ENCODE measurements at places on chromosomes 1 and 21.

DNA sequence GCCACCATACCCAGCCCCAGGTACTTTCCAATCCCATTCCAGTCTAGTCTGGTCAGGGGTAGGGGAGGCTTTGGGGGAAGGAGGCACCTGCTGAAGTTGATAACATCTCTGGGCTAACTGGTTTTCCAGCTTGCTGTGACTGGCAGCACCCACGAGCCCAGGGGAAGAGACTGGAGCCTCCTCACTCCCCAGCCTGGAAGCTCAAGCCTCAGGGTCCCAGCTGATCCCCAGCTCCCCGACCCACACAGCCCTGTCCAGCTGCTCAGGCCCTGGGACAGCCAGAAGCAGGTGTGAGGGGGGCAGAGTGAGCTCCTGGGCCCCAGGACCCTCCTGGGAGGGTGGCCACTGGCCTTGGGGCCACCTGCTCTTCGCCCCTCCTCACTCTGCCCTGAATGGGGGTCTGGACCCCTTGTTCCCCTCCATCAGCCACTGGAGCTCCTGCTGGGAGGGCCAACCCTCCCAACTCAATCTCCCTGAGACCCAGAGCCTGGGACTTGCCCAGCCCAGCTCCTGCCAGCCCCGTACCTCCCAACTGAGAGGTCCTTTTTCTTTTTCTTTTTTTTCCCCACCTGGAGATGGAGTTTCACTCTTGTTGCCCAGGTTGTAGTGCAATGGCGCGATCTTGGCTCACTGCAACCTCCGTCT is 23.5 kb upstream of the RNU1-4 start:
- DNase-seq, result no peak

DNA sequence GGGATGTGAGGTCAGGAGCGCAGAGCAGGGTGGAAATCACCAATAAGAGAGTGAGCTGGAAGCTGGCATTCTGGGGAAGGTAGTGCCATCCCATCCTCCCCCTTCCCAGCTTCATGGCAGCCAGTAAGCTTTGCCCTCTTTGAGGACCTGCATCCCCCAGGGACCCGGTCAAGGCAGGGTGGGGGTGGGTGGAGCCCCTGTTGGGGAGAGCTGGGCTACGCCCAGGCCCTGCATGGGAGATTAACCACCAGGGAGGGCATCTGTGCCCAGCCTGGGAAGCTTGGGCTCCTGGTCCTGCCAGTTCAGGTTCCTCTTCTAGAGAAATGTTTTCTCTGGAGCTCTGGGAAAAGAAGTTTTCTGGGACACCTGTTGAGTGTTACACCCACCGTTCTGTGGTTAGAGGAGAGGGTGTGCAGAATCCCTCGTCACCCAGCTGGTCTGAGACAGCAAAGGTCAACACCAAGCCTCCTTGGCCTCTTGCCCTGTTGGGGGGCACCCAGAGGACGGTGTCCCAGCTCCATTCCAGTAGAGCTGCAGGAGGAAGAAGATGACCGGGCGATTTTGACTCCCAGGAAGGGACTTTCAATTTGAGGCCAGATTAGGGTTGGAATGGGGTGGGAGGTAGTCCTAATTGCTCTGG is 30.1 kb upstream of the TENT5C start:
- DNase-seq, result no peak

GRCh38 chr1:2523891-2524609 is 2.3 kb downstream of the PANK4 start:
- DNase-seq, result no peak

DNA sequence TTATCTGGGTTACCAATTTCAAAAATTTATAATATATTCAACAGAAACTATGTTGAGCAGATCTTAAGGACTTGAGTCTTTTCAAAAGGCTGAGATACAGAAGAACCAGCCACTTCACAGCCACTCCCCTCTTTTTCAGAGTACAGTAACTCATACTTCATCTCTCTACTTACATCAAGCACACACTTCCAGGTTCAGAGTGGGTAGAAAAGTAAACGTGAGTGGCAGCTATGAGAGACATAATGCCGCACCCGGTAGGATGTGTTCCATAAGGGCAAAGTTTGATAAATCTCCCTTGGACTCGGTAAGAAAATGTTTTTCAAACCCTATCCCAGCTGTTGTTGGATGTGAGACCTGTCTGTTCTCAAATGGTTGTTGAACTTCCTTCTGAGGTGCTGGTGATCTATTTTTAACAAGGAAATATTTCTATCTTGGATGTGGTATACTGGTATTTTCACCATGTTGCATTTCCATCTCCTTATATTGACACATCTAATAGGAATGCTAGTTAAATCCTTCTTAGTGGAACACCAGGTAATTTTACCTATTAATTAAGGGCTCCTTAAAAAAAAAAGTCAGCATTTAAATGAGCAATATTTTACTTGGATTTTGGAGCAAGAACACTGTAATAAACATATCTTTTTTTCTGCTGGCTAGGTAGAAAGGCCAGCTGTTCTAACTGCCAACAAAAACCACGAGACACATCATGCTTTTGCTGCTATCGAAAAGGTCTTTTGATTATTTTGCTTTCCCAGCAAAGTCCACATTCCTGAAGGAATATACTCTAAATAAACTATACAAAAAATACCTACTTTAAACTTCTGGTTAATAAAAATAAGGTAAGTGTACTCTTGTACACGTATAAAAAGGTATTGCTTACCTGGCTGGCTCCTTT is 28.2 kb downstream of the CNN3 start:
- no peak for DNase-seq

- DNase-seq, result no peak
These were observed 51.1 kb downstream of the DISP3 start for GRCh38 chr1:11529763-11530730.

GRCh38 chr21:33858667-33859372 is 56.8 kb downstream of the ATP5PO start:
- no peak for DNase-seq

DNA sequence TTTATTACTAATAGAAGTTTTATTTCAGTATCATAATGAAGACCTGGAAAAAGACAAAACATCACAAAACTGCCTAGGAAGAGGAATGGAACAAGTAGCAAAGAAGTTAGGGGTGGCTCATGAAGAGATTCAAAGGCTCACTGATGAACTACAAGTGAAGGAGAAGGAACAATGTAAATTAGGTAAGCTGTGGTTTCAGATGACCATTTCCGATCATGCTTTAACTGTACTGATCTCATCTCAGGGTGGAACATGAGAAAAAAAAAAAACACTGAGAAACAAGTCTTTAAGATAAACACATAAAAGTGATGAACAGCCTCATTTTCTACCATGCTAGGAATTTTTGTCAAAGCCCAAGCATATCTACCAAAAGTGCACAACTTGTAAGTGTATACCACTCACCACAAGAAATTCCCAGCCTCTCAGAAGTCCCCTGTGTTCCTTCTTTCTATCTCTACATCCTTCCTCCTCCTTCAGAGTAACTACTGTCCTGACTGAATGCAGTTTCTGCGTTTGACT is 19.6 kb downstream of the CCDC30 start:
- DNase-seq, result no peak

GRCh38 chr1:66503841-66504470 is 30.0 kb upstream of the SGIP1 start:
- peak; percentile 32 for DNase-seq

GRCh38 chr1:109499661-109500536 is 6.0 kb downstream of the CYB561D1 start:
- DNase-seq, result peak; percentile 67

- DNase-seq, result no peak
These were observed 175.5 kb downstream of the ASTN1 start for GRCh38 chr1:176989023-176989422.

DNA sequence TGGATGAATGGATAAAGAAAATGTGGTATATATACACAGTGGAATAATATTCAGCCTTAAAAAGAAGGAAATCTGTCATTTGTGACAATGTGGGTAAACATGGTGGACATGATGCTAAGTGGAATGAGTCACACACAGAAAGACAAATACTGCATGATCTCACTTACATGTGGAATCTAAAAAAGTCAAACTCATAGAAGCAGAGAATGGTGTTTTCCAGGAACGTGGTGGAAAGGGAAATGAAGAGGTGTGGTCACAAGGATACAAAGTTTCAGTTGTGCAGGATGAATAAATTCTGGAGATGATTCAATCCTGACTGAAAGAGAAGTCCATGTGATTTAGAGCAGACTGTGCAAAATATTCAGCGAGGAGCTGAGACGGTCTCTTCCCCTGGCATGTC is 56.6 kb downstream of the RYR2 start:
- no peak for DNase-seq

DNA sequence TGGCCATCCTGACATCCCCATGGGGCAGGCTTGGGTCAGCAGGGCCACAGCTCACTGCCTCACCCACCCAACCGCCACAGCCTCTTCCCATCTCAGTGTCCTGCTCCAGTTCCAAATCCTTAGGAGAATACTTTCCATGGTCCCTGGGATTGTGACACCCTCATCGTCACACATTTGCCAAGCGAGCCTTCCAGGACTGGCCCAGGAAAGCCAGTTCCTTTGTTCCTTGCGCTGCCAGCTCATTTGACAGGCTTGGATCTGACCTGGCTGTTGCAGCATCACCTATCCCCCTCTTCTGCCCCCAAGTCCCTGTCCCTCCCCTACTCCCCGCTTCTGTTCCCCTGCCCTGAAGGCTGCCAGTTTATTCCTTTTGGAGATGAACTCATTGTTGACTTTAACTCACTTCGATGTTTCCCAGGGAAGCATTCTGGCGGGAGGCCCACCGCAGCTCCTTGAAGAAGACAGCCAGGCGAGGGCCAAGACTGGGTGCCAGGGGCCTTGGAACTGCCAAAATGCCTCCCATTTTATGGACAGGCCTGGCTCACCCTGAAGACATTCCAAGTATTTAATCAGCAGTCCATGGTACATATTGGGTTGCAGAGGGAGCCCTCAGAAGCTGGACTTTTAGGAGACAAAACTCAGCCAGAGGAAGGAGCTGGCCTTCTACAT is 10.2 kb upstream of the GNL2 start:
- DNase-seq, result no peak

- DNase-seq, result no peak
These were observed 15.4 kb upstream of the OTUD3 start for GRCh38 chr1:19866758-19867157.

- DNase-seq, result peak; percentile 81
These were observed 70.8 kb upstream of the RHOU start for GRCh38 chr1:228664399-228664914.

DNA sequence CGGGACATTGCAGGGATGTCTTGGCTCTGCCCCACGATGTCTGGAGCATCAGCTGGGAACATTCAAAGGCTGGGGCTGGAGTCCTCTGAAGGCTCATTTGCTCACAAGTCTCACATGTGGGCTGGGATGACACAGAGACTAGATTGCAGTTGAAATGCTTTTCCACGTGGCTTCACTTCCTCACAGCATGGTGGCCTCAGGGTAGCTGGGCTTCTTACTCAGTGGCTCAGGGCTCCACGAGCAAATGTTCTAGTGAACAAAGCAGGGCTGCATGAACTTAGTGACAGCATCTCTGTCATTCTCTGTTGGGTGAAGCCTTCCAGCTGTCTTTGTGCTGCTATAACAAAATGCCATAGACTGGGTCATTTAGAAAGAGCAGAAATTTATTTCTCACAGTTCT is 247.0 kb upstream of the POU3F1 start:
- no peak for DNase-seq

GRCh38 chr1:216005916-216006315 is 417.3 kb downstream of the USH2A start:
- DNase-seq, result no peak

- DNase-seq, result no peak
These were observed 9.1 kb upstream of the FOXE3 start for GRCh38 chr1:47406966-47407365.

GRCh38 chr1:26391450-26391849 is 18.9 kb upstream of the ZNF683 start:
- peak; percentile 32 for DNase-seq

- DNase-seq, result no peak
These were observed 37.1 kb upstream of the NBL1 start for GRCh38 chr1:19606817-19607642.

DNA sequence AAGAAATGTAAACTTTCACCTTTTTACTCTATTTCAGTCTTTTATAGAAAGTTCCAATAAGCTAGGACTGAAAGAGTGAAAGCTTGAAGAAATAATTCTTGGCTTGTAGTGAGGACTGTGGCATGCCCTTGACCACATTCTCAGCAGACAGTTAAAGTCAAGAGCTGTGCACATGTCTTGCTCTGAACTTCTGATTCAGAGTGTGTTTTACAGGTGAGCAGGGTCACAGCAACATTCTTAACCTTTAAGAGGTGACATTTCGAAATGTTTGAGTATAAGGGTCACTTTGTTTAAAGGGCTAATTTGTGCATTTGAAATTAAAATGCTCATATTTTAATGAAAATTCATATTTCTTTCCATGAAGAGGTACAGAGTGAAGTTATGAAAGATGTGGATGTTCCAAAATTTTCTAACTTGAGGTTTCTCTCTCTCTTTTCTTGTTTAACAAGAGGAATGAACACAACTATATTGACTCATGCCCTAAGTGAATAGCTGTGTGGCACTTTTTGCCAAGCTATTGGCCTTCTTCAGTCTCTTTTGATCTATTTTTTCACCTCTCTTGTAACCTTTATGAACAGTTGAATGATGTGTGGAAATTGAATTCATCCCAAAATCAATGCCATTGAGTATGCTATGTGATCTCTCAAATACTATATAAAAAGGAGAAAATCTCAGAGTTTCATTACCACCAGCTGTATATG is 918.1 kb downstream of the ADGRL2 start:
- DNase-seq, result no peak

- no peak for DNase-seq
These were observed 6.8 kb downstream of the KCNJ10 start for GRCh38 chr1:160063176-160063575.

- no peak for DNase-seq
These were observed 26.0 kb upstream of the ZRANB2 start for GRCh38 chr1:71106658-71107322.

- DNase-seq, result no peak
These were observed 99.0 kb downstream of the LTN1 start for GRCh38 chr21:28893687-28894086.

- DNase-seq, result no peak
These were observed 8.9 kb upstream of the VPS13D start for GRCh38 chr1:12220890-12221289.

GRCh38 chr1:219174460-219175211 is 958 bp downstream of the LYPLAL1 start:
- DNase-seq, result no peak

DNA sequence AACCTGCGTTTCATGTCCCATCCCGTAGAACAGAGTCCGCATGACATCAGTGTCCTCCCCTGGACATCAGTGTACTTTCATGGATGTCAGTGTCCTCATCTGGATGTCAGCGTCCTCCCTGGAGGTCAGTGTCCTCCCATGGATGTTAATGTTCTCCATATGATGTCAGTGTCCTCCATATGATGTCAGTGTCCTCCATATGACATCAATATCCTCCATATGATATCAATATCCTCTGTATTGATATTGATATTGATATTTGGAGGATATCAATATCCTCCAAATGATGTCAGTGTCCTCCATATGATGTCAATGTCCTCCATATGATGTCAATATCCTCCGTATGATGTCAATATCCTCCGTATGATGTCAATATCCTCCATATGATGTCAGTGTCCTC is 284.9 kb downstream of the AJAP1 start:
- no peak for DNase-seq

DNA sequence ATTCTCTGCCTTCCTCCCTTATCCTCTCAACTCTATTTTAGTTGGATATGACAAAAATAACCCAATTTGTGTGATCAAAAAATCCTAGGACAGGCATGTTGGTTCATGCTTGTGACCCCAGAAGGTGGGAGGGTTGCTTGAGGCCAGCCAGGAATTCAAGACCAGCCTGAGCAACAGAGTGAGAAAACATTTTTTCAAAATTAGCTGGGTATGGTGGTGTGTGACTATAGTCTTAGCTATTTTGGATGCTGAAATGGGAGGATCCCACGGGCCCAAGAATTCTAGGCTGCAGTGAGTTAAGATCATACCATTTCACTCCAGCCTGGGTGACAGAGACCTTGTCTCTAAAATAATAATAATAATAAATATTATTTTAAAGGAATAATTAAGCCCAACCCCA is 1383.1 kb upstream of the ADGRL2 start:
- no peak for DNase-seq
